ENCODE measurements at places on chromosomes 2 and 18.

DNA sequence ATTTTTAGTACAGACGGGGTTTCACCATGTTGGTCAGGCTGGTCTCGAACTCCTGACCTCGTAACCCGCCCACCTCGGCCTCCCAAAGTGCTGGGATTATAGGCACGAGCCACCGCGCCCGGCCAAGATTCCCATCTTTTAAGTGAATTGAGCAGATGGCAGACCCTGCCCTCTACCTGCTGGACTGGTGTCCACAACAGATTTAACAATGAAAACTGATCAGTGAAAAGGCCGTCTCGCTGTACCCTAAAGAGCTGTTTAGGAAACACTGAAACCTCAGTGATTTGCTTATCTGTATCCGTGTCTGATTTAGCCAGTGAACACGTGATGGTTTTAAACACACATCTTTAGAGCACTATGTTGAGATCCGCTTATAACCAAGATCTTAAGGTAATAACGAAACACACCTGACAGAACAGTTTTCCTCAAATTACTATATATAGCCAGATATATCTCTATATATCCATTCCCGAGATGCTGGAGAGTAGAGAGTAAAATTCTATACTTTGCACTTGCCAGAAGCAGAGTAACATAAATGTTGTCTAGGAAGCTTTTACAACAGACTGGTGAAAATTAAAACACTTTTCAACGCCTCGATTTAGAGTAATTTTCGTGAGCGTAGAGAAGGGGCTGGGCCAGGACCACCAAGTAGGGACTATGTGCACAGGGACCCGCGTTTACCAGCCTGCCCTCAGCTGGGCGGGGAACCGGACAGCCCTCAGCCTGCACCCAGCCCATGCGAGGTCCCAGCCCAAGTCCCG is 594 bp downstream of the FAM161A start:
- DNase-seq, result peak; percentile 7

- no peak for DNase-seq
Measured at GRCh38 chr18:3514312-3515216, 64.6 kb downstream of the TGIF1 start.

DNA sequence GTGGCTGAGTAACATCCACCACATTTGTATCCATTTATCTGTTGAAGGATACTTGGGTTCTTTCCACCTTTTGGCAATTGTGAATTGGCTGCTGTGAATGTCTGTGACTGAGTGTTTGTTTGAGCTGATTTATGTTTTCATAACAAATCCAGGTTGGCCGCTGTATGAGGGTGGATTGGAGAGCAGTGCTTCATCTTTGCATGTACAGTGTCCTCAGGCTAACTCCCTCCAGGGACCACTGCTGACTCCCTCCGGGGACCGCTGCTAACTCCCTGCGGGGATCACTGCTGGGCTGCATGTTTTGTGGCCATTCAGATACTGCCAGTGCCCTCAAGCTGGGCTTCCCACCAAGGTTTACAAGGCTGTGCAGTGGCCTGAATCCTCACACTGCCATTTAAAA is 10.2 kb downstream of the BOK start:
- DNase-seq, result no peak

DNA sequence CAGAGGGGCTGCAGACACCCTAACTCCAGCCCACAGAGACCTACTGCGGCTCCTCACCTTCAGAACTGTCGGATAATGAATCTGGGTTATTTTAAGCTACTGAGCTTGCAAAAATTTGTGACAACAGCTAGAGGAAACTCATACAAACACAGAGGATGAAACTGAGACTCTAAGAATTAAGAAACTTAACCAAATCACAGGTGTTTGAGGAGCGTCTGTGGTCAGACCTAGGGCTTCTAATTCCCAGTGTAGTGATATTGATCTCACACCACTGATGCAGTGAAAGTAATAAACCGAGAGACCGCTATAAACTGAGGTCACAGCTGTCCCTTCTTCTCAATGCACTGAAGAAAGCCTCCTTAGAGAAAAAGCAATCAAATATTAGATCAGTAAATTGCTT is 110.1 kb downstream of the RGPD3 start:
- DNase-seq, result no peak

DNA sequence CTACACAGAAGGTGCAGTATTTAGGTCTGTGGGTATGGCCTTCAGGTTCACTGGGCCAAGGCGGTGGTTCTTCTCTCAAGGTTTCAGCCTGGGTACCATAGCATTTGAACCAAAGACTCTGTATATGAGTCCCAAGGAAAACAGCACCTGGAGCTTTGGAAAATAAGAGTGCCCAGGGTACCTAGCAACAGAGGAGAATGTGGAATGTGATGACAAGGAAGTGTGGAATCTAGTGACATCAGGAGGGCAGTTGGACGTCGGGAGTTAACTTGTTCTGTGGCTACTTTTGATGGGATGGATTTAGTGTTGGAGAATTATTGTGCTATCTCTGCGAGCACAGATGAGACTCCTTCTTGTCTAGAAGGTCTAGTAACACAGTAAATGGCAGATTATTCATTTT is 201.2 kb downstream of the NOL4 start:
- no peak for DNase-seq

- DNase-seq, result no peak
Measured at GRCh38 chr2:29987146-29987545, 65.8 kb upstream of the ALK start.

DNA sequence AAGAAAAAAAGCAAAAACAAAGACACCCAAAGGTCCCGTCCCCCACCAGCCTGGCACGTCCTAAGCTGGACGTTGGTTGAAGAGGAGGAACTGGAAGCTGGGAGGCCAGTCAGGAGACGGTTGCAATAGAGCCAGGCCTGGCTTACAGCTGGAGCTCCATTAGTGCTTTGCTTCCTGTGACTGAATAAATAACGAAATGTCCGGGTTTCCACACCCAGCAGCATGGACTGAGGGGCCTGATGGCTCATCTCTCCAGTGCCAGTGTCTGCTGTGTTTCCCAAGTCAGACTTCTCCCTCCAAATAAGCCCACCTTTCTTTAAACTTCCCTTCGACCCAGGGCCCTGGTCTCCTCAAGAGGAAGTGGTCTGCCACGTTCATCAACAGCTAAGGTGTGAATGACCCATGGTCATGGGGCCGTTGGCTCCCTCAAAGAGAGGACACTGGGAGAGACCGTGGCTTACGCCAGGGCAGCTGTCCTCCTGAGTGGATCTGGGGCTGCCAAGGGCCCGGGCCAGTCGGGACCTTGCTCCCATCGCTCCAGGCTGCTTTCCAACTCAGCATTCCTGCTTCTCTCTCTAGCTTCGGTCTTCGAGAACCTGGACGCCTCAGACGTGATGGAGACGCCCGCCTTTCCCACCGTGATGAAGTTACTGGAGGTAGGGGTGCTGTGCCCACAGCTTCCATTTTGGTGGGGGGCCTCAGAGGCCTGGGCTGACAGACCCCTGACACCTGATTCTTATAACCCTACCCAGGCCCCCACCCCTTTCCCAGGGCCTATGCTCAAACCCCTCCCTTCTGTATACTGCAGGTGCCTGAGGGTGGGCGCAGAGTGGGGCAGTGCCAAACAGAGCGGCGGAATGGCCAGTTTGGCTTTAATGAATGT is 44.9 kb downstream of the MYO7B start:
- no peak for DNase-seq

DNA sequence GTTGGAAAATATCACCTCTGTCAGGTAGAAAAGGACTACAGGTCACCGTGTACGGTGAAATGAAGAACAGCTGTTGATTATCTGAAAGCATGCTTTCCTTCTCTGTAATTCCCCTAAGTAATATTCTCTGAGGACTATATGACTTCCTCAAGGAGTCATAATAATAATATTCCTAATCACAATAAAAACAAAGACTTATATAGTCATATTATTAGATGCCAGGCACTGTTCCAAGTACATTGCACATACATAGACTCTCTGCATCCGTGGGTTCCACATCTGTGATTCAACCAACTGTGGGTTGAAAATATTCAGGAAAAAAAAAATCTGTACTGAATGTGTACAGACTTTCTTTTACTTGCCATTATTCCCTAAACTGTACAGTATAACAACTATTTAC is 512.4 kb upstream of the ID2 start:
- DNase-seq, result no peak

All from naive thymus-derived CD4-positive, alpha-beta T cell (primary cell).